ENCODE measurements at places on chromosomes 5 and 9. TPM values are rescaled to one million over a fixed set of nuclear protein-coding genes. Genes with fewer than 3 reads are reported as not detected.

GRCh38 chr9:32665101-32665500, 29.6 kb upstream of the TAF1L start:
- H3K4me1 ChIP-seq: peaks cover 6% of the 10 kb centered on the region
- H3K36me3 ChIP-seq: no peaks in the 10 kb centered on the region
- peak; percentile 81 for DNase-seq
- no peaks in the 10 kb centered on the region for H3K27me3 ChIP-seq

DNA sequence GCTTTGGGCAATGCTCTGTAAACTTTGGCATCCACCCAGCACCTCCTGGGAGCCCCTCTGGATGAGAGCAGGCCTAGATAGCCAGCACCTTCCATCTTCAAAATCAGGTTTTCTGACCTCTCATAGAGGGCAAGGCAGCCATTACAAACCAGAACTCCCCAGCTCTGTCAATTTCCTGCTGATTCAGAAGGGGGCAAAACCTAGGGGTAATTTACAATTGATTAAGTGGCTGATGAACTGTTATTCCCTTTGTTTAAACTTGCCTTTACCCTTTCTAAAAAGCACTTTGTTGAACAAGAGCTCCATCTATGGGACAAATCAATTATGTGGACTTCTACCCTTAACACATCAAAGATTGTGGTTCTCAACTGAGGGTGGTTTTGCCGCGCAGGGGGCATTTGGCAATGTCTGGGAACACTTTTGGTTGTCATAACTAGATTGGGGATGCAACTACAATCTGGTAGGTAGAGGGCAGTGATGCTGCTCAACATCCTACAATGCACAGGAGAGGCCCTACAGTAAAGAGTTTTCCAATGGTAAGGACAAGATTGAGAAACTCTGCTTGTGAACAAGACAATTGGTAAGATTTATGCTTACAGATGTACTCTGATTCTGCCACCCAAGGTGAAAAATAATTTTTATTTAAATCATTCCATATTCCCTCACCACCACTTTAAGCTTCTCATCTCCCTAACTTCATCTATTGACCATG, 184.1 kb downstream of the MARCHF11 start:
- H3K27ac ChIP-seq: no peak overlapping the region
- no peaks in the 10 kb centered on the region for H3K27me3 ChIP-seq
- H3K4me3 ChIP-seq: no peak overlapping the region
- H3K36me3 ChIP-seq: no peaks in the 10 kb centered on the region
- H3K4me1 ChIP-seq: peaks cover 16% of the 10 kb centered on the region

DNA sequence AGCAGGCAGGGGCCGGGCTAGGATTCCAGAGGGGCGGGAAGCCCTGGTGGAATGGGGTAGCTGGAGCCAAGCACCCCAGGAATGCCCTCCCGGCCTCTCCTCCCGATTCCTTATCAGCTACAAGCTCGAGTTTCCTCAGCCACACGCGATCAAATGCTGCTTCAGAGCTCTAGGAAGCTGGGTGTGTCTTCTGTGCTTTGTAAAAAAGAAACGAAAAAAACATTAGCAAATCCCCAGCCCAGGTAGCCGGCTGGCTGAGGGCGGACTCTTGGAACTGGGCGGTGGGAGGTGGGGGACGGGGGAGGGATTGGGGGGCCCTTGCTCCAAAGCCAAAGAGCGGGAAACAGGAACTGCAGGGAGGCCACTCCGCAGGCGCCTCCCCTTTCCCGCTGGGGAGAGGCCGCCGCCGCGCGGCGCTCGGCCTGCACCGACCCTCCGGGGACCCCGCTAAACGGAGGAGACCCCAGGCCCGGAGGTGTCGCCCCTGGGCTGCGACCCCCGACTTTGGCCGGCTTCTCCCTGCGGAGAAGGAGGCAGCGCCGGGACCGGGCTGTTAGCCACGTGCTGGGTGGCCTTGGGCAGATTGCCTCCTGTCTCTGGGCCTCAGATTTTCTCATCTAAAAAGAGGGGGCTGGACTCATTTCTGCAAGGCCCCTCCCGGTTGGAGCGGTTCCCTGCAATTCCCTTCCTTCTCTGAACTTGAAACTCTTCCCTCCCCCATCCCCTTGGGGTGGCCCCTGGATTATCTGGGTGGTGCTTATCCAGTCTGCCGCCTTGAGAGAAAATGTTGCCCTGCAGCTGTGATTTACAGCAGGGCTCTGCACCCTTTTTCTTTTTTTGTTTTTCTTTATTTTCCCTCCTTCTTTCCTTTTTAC, 40.9 kb upstream of the FABP6 start:
- no peaks in the 10 kb centered on the region for H3K4me1 ChIP-seq
- peak; percentile 85 for DNase-seq
- no peaks in the 10 kb centered on the region for H3K36me3 ChIP-seq

- H3K4me1 ChIP-seq: no peaks in the 10 kb centered on the region
- no peaks in the 10 kb centered on the region for H3K36me3 ChIP-seq
- DNase-seq: no peak
- H3K27me3 ChIP-seq: no peaks in the 10 kb centered on the region
- H3K27ac ChIP-seq: no peak overlapping the region
These were observed 17.3 kb downstream of the RIGI start for GRCh38 chr9:32508728-32509127.

DNA sequence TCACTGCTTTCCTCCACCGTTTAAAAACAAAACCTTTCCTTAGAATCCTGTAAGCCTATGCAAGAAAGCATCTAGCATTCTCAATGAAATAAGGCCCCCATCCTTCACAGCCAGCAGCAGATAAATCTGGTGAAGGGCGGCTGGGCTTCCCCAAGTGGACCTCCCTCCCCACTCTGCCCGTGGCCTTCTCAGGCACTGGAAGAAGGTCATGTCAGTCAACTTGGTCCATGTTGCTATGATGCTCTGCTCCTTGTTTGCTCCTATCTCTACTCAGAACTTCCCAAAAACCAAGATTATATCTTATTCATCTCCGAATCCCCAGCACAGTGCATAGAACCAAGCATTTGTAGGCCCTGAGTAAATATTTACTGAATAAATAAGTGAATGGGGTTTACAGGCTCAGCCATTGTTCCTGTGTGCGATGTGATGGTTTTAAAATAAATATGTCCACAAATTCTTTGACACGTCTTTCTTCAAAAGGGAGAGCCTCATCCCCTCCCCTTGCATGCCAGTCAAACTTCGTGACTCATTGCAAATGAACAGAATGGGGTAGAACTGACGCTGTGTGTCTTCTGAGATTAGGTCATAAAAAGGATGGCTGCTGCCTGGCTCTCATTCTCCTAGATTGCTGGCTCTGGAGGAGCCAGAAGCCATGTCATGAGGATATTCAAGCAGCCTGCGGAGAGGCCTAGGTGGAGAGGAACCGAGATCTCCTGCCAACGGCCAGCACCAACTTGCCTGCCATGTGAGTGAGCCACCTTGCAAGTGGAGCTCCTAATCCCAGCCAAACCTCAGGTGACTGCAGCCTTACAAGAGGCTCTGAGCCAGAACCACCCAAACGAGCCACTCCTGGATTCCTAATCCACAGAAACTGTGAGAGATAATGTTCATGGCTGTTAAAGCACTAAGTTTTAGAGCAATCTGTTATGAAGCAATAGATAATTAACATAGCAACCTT, 70.5 kb downstream of the MED27 start:
- H3K4me3 ChIP-seq: no peak overlapping the region
- peaks cover 16% of the 10 kb centered on the region for H3K4me1 ChIP-seq
- no peaks in the 10 kb centered on the region for H3K27me3 ChIP-seq
- peak overlapping the region; percentile 7 for H3K27ac ChIP-seq
- H3K36me3 ChIP-seq: no peaks in the 10 kb centered on the region

DNA sequence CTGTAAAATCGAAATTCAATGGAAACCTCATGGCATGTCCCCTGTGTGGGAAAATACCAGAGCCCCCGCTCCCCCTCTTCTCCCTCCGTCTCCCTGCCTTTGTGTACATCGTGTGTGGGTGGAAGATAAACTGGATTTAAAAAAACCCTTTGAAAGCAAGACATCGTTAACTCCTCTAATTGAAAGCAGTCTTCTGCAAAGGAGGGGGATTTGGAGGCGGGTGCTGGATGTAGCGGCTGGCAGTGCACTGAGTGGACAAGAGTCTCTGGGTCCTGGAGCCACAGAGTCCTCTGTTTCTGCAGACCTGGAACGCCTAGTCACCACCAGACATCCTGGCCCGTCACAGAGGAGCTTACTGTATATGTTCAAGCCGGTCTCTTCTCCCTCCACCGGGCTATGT, 169.4 kb downstream of the PAPPA start:
- H3K36me3 ChIP-seq: no peaks in the 10 kb centered on the region
- no peak overlapping the region for H3K27ac ChIP-seq
- no peaks in the 10 kb centered on the region for H3K4me1 ChIP-seq
- no peak for DNase-seq
- H3K27me3 ChIP-seq: peaks cover 4% of the 10 kb centered on the region
- no peak overlapping the region for H3K4me3 ChIP-seq

GRCh38 chr5:16412556-16412955, 53.0 kb downstream of the ZNF622 start:
- no peaks in the 10 kb centered on the region for H3K27me3 ChIP-seq
- no peak overlapping the region for H3K27ac ChIP-seq
- H3K4me1 ChIP-seq: peaks cover 12% of the 10 kb centered on the region
- H3K36me3 ChIP-seq: no peaks in the 10 kb centered on the region

- DNase-seq: no peak
- peaks cover 10% of the 10 kb centered on the region for H3K27me3 ChIP-seq
- H3K4me3 ChIP-seq: no peak overlapping the region
These were observed 16.3 kb upstream of the SLC12A7 start for GRCh38 chr5:1127959-1128785.

DNA sequence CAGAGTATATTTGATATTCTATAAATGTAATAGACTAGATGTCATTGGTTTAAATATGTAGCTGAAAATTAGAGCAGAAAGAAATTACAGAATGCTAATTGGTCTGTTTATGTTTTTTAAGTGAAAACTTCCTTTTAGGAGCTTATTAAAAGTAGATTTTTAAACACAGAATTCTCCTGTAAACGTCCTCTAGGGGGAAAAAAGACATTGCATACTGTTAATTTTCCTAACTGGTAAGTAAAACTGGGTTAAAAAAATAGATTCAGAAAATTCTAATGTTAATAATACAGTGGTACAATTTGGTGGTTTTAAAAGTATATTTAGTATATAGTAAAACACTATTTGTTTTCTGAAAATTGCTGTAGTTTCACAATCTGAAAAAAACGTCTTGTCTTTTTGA, 59.8 kb downstream of the ZCCHC7 start:
- no peaks in the 10 kb centered on the region for H3K27me3 ChIP-seq
- no peak for DNase-seq
- H3K36me3 ChIP-seq: no peaks in the 10 kb centered on the region

- H3K36me3 ChIP-seq: no peaks in the 10 kb centered on the region
- no peak overlapping the region for H3K27ac ChIP-seq
- H3K27me3 ChIP-seq: no peaks in the 10 kb centered on the region
- peaks cover 14% of the 10 kb centered on the region for H3K4me1 ChIP-seq
These were observed 61.2 kb downstream of the IRX2 start for GRCh38 chr5:2690293-2690692.

- H3K4me1 ChIP-seq: no peaks in the 10 kb centered on the region
- H3K36me3 ChIP-seq: no peaks in the 10 kb centered on the region
- DNase-seq: no peak
- peaks cover 2% of the 10 kb centered on the region for H3K27me3 ChIP-seq
These were observed 53.7 kb upstream of the FAM120A start for GRCh38 chr9:93397661-93398373.

- H3K27ac ChIP-seq: no peak overlapping the region
- H3K4me3 ChIP-seq: no peak overlapping the region
- H3K27me3 ChIP-seq: no peaks in the 10 kb centered on the region
- no peaks in the 10 kb centered on the region for H3K4me1 ChIP-seq
- H3K36me3 ChIP-seq: no peaks in the 10 kb centered on the region
These were observed 132.4 kb downstream of the HACD4 start for GRCh38 chr9:20898885-20899554.

GRCh38 chr9:36840898-36841536, 193.1 kb downstream of the PAX5 start:
- no peak overlapping the region for H3K4me3 ChIP-seq
- DNase-seq: no peak
- H3K27ac ChIP-seq: no peak overlapping the region
- no peaks in the 10 kb centered on the region for H3K4me1 ChIP-seq

DNA sequence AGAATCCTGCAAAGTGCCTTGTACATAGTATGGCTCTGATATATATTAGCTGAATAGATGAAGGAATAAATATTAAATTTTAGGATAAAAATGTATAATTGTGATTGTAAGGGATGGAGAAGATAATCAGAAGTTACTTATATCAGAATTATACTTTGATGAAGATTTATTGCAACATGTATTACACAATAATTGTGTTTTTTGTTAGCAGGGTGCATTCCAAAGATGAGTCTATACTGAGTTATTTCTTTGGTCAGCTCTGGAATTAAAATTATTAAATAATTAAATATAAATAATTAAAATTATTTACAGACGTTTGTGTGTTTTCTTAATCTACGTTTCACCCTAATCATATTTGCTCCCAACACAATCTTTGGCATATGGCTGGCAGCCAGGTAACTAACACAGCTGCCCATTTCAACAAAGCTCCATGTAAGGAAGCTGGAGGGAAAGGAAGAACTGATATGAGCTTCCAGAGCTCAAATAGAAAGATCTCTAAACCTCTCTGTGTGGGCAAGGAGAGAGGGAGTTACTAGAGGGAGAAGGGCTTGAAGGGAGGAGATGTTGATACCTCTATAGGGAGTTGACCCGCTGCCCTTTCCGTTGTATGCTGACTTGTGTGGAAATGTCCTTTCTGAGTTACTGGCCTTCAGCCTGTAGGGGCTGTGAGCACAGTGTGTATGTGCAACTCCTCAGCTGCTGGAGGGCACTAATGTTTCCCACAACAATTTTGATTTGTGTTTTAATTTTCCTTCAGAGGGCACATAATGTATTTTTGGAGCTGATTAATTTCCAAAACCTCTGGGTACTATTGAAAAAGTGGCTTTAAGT, 403.4 kb downstream of the MAN2A1 start:
- no peaks in the 10 kb centered on the region for H3K36me3 ChIP-seq
- no peak overlapping the region for H3K27ac ChIP-seq
- H3K4me1 ChIP-seq: no peaks in the 10 kb centered on the region
- DNase-seq: no peak
- no peak overlapping the region for H3K4me3 ChIP-seq

- H3K27ac ChIP-seq: no peak overlapping the region
- no peak overlapping the region for H3K4me3 ChIP-seq
- no peak for DNase-seq
These were observed 300.9 kb downstream of the RFX3 start for GRCh38 chr9:3224931-3225330.

DNA sequence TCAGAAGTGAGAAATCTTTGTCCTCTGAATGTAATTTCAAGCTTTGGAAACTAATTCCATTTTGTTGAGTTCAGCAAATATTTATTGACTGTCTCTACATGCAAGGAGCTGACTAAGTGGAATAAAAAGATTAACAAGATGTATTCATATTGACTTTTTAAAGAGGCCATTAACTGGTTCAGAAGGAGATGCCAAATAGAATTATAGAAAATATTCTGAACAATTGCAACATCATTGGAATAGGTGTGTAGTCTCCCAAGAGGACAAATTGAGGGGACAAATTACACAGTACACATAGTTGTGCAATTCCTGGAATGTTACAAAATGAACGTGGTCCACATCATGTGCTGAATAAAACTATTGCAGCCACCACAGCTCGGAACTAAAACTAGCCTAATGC, 224.2 kb downstream of the NPR3 start:
- H3K4me1 ChIP-seq: no peaks in the 10 kb centered on the region
- no peak overlapping the region for H3K27ac ChIP-seq
- no peaks in the 10 kb centered on the region for H3K36me3 ChIP-seq

The SMIM32 gene
- 0.30 TPM for total RNA-seq

The DBH gene
- not detected for total RNA-seq

The PKD2L2 gene
- not detected for total RNA-seq

The NDST1 gene
- total RNA-seq: 321 TPM

The DMRT3 gene
- not detected for total RNA-seq

The FOXI1 gene
- not detected for total RNA-seq

The TXN gene
- total RNA-seq: 302 TPM

Measured in astrocyte (in vitro differentiated cells and primary cell).